ENCODE measurements at places on chromosomes 5 and 9. TPM values are rescaled to one million over a fixed set of nuclear protein-coding genes. Genes with fewer than 3 reads are reported as not detected.

GRCh38 chr5:73912821-73913271 lies 286.9 kb downstream of the ARHGEF28 start:
- DNase-seq: no peak

DNA sequence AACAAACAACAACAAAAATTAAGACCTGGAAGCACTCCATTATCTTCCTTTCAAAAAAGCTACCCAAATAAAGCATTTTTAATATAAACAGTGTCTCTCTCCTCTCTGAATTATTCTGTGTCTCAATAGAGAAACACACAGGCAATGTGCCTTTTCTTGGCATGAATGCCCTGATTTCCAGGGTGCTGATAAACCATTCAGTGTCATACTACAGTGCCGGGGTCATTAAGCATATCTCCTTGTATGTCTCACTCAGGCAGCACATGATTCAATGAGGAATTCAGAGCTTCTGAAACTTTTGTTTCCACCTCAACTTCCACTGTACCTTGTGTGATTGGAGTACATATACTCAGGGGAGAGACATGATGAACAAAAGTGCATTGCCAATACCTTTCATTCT lies 294.0 kb upstream of the SLC24A2 start:
- DNase-seq: no peak

DNA sequence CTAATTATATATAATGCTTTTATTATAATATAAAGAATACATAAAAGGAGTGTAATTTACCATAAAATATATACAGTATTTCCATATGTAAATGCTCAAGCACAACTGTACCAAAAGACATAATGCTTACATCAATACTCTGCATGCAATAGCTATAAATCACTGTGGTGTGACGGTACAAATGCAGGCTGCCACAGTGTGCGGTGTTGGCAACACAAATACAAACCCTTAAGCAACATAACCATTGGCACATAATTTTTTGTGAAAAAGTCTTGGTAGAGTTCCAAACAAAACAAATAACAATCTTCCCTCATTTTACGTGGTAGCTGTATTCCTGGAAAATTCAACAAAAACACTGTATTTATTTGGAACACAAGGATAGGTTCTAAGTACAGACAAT lies 1.9 kb upstream of the SHISAL2B start:
- DNase-seq: no peak

GRCh38 chr5:155768332-155768731 lies 558.6 kb upstream of the SGCD start:
- DNase-seq: no peak

- no peak for DNase-seq
These were observed 57.8 kb downstream of the PARP8 start for GRCh38 chr5:50724262-50724661.

- DNase-seq: no peak
These were observed 7.9 kb downstream of the PPP1R26 start for GRCh38 chr9:135487281-135488012.

PCDHA7 gene
- not detected for total RNA-seq

PHF24 gene
- 0.32 TPM for total RNA-seq

SLCO6A1 gene
- total RNA-seq: not detected

All from left cardiac atrium (tissue), 4 donors.